Activated T-cell treated with anti-CD3 and anti-CD28 coated beads for 48 hours (primary cell): ENCODE measurements at places on chromosomes 6 and 20.
A peak's percentile ranks its signal among the peaks of the same experiment; 100 is the strongest.

- no peak for DNase-seq
Observed at GRCh38 chr20:30286157-30286556, 971.3 kb upstream of the DEFB115 start.

- DNase-seq: no peak
Observed at GRCh38 chr6:21159465-21159864, 434.1 kb upstream of the SOX4 start.

GRCh38 chr6:136598048-136598447, 47.8 kb upstream of the MAP7 start:
- no peak for DNase-seq

DNA sequence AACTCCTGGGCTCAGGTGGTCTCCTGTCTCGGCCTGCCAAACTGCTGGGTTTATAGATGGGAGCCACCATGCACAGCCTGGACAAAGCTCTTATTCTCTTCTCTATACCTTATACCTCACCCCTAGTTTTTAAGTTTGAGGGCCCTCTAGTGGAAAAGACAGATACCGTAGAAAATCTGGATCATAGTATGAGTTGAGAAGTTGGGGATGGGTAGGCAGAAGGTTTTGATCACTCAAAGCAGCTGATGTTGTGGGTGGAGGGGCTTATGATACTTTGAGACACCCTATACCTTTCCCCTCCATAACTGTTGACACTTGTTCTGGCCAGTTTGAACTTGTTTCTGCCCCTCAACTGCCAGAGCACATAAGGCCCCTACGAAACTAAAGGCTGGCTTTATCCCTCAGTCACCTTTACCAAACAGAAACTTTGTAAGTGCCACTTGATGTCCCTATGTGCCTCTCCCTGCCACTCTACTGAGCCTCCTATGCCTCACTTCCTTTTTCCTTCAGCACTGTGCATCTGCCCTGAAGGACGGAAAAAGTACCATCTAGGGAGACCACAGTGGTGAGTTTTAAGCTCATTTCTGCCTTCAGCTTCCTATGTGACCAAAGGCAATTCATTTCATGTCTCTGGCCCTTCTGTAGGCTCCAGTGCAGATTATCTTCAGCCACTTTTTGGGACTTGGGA, 28.6 kb downstream of the RALY start:
- no peak for DNase-seq

DNA sequence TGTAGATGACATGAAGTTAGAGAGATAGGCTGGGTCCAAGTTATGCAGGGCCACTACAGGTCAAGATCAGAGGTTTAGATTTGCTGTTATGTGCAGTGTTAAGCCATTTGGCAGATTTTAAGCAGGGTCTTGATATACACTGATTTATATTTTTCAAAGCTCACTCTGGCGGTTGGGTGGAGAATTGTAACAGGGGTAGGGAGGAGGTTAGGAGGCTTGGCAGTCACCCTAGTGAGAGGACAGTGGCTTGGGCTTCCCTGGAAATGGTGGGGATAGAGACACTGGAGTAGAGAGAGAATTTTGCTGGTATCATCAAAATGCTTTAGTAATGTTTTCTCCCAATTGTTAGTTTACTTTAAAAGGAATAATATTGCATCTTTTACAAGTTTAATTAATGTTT, 149.5 kb upstream of the SUPT3H start:
- DNase-seq: no peak

DNA sequence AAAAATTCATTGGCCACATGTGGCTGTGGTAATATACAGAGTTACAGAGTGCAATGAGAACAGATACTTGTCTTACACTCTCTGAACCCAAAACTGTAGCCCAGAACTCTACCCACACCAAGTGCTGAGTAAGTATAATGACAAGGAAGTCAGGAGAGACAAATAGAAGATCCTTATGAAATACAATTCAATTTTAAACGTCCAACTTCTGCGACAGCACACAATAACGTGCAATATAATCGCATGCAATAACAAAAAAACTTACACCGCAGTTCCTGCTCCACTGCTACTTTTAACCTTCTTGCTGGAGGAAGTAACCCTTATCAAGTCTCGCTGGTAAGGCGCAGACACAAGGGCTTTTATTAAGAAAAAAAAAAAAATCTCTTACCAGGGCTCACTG, 881 bp downstream of the SFT2D1 start:
- no peak for DNase-seq

GRCh38 chr6:39902136-39902535, 32.1 kb downstream of the MOCS1 start:
- no peak for DNase-seq

GRCh38 chr20:50538276-50538675, 28.1 kb downstream of the PTPN1 start:
- no peak for DNase-seq

DNA sequence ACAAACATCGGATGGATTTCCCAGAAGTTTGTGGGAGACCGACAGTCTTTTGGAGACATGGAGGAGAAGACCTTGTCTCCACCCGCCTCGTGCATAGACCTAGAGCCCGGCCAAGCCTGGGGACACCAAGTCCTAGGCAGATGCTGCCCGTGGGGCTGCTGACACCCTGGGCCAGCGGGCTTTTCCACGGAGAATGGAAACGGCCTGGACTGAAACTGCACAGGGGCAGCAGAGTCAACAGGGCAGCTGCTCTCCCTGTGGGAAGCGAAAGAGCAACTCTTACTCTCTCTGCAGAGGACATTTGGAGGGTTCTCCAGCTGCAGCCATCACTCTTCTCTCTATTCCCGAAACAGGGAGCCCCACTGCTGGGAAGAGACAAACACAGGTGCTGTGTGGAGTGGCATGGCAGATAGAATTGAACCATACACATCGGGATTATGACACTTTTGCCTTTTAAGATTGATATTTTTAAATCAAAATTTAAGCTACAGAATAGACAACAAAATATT, 401.2 kb downstream of the THBS2 start:
- DNase-seq: no peak

DNA sequence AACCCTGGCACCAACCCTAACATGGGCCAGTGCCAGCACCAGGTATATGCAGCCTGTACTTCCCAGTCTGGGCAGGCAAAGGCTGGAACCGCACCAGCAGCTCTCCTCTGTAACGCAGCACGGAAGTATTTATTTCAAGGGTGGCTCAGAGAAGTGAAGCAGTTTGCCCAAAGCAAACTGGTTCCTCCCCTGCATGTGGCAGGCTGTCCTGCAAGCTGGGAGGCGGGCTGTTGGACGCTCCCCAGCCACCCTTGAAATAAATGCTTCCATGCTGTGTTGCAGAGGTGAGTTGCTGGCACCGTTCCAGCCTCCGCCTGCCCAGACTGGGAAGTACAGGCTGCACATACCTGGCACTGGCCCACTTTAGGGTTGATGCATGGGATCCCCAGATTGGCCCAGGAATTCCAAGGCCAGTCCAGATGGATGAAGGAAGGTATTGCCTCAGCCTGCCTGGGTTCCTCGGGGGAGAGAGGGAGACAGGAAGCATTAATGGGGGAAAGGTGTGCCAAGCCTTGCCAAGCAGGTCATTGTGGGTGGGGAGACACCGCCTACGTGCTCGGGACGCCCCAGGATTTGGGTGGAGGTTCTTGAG, 49.8 kb downstream of the PPARD start:
- no peak for DNase-seq

DNA sequence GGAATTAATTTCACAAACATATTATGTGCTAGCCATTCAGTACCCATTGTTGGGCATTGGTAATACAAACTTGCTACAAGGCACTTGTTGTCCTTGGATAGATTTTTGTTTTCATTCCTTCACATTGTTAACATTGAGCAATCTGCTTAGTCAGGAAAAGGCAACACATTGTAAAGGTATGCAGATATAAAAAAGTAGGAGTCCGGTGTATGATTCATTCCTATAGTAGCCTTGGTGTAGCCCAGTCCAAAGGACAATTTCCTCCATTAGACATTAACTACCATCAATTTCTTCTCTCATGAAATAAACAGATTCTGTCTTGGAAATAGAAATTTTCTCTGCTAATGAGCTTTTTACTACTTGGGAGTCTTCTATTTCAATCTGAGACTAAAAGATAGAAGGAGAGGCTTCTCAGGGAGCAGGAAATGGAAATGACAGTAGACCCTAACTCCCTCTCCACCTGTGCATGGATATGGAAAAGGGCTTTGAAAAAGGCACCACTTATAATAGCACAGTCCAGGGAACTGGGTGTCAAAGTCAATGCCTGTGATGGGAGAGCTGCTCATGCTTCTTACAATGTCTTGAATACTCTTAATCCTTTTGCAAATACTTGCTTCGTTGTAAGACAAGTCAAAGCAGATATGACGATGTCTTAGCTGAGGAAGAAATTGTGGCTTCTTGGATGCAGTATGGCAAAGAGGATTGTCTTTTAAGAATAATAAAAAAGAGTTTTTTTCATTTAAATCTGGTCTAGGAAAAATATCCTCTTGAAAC, 369.4 kb upstream of the CITED2 start:
- no peak for DNase-seq

DNA sequence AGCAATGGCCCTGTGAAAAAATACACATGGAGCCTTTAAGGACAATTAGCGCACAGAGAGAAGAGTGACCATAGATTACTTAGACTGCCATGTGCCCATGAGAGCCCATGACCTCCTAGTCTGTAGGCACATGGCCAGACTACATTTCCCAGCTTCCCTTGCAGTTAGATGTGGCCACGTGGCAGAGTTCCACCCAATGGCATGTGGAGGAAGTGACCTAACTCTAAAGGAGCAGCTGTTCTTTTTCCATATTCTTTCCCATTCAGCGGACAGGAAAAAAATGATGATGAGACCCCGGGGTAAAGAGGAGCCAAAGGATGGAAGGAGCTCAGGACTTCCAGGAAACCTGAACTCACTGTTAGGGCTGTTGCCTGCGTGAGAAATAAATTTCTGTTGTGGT, 116.6 kb downstream of the CBLN4 start:
- DNase-seq: no peak

DNA sequence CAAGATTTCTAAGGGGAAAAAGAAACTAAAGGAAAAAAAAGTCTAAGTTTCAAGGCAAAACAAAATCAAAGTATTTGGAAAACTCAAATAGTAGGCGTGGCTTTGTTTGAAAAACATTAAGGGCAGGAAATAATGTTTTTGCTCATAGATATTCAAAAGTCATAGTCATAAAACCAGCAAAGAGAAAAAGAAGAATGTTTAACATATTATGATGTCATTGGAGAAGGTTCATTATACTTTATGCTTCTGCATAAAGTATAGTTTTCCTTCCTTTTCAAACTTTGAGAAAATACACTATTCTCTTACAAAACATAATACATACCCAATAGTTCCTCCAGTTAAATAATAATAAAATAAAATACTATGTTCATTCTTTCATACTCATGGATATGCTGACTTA, 13.7 kb downstream of the USP49 start:
- DNase-seq: no peak

GRCh38 chr6:118606268-118606667, 45.1 kb downstream of the CEP85L start:
- DNase-seq: no peak

DNA sequence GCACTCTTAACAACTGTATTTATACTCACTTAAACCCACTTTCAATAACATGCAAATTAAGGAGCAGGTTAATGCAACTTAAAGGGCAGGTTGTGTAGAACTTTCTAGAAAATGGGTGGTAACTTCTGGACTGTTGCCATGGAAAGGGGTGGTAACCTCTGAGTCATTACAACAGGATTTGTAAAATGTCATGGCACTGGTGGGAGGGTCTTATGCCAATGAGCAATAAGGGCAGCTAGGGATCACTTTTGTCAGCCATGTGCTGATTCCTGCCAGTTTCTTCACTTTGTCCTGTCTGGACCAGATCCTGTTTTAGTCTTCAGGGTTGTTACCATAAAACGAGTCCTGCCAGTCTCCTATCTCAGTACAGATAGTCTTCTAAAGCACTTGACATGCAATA, 560.5 kb upstream of the PTCHD4 start:
- no peak for DNase-seq

- no peak for DNase-seq
Observed at GRCh38 chr6:13682346-13682745, 29.3 kb downstream of the RANBP9 start.

- DNase-seq: no peak
Observed at GRCh38 chr6:107495196-107495643, 5.3 kb downstream of the SOBP start.

- DNase-seq: no peak
Observed at GRCh38 chr6:101760843-101761621, 367.5 kb downstream of the GRIK2 start.

DNA sequence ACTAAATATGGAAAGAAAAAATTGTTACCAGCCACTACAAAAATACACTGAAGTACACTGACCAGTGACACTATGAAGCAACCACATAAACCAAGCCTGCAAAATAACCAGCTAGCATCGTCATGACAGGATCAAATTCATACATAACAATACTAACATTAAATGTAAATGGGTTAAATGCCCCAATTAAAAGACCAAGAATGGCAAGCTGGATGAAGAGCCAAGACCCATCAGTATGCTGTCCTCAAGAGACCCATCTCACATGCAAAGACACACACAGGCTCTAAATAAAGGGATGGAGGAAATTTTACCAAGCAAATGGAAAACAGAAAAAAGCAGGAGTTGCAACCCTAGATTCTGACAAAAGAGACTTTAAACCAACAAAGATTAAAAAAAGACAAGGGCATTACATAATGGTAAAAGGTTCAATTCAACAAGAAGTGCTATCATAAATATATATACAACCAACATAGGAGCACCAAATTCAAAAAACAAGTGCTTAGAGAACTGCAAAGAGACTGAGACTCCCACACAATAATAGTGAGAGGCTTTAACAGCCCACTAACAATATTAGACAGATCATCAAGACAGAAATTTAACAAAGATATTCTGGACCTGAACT, 104.8 kb downstream of the HACE1 start:
- no peak for DNase-seq

- no peak for DNase-seq
Observed at GRCh38 chr6:132607544-132608233, 16.4 kb downstream of the TAAR2 start.

- DNase-seq: no peak
Observed at GRCh38 chr6:101458826-101459225, 65.3 kb downstream of the GRIK2 start.

GRCh38 chr6:225121-225721, 67.1 kb upstream of the DUSP22 start:
- DNase-seq: peak; percentile 71

- no peak for DNase-seq
Observed at GRCh38 chr20:64006490-64006889, 25.6 kb downstream of the PRPF6 start.

GRCh38 chr6:11722220-11722619, 56.4 kb downstream of the ADTRP start:
- DNase-seq: no peak

GRCh38 chr20:61044499-61044898, 207.6 kb upstream of the CDH4 start:
- no peak for DNase-seq

DNA sequence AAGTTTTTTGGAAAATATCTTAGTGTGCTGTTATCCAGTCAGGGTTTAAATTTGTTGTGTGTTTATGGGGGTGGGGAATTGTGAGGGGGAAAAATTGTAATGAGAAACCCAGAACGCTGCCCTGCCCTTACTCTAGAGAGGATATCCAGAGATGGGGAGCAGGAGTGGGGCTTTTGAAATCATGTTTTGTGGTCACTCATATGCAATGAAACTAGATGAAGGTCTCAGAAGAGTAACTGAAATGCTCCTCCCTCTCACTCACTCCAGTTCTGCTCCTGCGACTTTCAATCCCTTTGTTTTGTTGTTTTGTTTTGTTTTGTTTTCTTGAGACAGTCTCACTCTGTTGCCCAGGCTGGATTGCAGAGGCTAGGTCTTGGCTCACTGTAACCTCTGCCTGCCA, 100.0 kb downstream of the CRYBG1 start:
- DNase-seq: no peak
